ENCODE measurements at places on chromosomes 7 and 10.

DNA sequence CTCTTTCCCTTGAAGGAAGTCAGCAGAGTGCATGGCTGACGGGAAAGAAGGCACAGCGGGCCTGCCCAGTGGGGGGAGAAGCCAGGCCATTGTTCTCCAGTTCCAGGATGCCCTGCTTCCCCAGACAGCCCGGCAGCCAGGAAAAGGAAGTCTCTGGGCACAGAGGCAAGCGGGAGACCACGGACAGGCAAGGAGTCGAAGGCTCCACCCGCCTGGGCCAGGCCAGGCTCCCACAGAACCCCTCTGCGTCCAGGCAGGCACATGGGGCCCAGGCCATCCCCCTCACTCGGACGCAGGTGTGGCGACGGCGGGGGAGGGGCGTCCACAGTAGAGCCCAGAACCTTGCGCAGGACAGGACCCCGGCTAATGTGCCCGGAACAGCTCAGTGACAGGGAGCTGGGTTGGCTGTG lies 8.7 kb downstream of the GPR146 start:
- no peak for DNase-seq

GRCh38 chr10:62492012-62492869 lies 118.1 kb downstream of the ZNF365 start:
- no peak for DNase-seq

DNA sequence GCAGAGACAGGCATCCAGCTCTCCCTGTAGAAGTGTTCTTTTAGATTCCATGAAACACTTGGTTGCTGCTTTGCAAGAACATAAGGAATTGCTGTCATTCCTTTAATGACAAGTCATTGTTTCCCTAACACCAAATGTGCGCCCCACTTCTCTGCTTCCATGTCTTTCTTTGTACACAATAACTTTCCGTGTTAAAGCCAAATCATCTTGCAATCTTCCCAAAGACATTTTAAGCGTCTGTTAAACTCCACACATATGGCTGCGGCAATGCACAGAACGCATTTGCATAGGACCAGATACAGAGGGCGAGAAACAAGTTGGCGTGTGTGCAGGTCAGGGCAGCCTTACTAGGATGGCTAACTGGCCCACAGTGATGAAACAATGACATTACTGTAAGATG lies 399.3 kb upstream of the PRKCQ start:
- DNase-seq = no peak

- DNase-seq = no peak
Observed at GRCh38 chr10:32446536-32447406, 831 bp downstream of the CCDC7 start.

DNA sequence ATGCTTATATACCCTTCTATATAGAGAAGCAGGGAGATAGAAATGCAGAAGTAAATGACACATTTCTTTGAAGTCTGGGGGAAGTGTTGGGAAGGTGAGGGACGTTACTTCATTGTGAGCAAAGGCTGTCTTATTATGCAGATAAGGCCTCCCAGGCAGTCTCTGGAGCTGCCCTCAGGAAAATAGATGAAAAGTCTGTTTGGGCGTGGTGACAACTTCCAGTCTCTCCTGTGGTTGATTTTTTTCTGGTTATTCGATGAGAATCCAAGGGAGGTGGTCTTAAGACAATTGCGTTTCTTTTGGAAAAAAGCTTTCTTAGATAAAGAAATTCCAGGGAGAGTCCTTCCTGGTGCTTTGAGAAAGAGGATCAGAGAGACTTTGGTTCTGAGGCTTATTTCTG lies 84.0 kb downstream of the NEUROD6 start:
- DNase-seq = no peak

GRCh38 chr7:28488061-28488791 lies 75.9 kb downstream of the CREB5 start:
- no peak for DNase-seq

DNA sequence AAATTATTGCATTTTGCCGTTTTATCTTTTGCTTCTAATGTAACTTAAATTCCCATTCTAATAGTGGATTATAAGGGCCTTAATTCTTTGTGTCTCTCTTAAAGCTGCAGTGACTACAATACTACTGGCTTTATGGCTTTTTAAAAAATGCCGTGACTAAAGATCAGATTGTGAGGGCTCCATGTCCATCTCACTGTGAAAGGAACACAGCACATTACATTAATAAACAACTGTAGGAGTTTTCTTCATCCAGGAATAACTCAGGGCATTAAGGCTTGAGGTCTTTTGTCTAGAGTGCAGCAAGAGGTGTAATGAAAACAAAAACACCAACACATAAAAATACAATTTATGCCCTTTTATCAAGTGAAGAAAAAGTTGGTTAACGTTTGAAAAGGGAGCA lies 205.3 kb downstream of the SKAP2 start:
- no peak for DNase-seq

- no peak for DNase-seq
Observed at GRCh38 chr7:30652132-30652531, 30.1 kb downstream of the CRHR2 start.

- no peak for DNase-seq
Observed at GRCh38 chr7:36084485-36085091, 68.5 kb upstream of the EEPD1 start.

- DNase-seq = no peak
Observed at GRCh38 chr10:31464552-31464951, 145.5 kb downstream of the ZEB1 start.

DNA sequence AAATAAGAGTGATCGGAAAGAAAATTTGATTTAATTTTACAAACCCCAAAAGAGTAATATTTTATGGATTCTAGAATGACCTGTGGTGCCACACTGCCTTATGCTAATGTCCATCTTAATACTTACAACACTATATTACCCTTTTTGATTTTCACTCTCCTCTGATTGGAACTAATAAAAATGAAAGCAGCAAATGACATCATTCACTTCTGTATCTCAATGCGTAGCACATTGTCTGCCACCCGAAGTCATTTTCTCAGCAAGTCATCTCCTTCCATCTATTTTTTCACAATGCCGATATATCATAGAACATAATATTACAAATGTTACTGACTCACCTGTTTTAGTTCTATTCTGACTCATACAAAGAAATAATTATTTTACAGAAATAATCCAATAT lies 127.5 kb upstream of the PCLO start:
- DNase-seq = no peak

GRCh38 chr7:127252778-127253280 lies at the start of gene GRM8:
GRM8 (minus strand) TSS chr7:127252941.
- DNase-seq = no peak

DNA sequence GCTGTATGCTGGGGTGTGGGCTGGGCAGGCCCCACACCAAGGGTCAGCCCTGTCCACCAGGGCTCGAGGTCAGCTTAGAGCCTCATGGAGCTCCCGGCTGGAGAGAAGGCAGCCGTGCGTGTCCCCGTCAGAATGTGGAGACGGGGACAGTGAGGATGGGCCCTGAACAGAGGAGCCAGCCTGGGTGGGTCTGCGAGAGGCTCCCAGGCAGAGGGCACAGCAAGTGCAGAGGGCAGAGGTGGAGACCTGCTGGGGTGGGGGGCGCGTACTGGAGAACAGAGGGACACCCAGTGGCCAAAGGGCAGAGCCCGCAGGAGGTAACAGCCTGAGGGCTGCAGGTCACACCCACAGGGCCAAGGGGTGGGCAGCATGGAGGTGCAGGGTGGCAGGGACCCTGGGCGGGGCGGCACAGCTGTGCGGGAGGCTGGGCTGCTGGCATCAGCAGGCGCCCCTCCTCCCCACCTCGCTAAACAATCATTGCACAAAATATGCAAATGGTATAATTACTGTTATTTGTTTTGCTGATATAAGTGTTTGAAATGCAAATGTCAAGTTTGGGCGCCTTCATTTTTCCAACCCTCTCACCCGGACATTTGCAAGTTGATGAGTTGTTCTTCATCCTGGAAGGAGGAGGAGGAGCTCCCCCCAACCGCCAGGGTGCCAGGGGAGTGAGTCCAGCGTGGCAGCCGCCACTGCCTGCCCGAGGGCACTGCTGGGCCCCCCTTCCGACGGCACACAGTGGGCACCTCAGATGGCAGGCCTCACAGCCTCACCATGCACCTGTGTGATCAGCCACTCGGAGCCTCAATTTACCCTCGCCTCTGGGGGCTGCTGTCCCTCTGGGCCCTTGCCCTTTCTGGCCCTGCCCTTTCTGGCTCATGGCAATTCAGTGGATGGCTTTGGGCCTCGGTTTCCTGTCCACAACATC lies 35.0 kb downstream of the ELFN1 start:
- DNase-seq = no peak

- DNase-seq = no peak
Observed at GRCh38 chr7:30365621-30366020, 81.2 kb downstream of the ZNRF2 start.

DNA sequence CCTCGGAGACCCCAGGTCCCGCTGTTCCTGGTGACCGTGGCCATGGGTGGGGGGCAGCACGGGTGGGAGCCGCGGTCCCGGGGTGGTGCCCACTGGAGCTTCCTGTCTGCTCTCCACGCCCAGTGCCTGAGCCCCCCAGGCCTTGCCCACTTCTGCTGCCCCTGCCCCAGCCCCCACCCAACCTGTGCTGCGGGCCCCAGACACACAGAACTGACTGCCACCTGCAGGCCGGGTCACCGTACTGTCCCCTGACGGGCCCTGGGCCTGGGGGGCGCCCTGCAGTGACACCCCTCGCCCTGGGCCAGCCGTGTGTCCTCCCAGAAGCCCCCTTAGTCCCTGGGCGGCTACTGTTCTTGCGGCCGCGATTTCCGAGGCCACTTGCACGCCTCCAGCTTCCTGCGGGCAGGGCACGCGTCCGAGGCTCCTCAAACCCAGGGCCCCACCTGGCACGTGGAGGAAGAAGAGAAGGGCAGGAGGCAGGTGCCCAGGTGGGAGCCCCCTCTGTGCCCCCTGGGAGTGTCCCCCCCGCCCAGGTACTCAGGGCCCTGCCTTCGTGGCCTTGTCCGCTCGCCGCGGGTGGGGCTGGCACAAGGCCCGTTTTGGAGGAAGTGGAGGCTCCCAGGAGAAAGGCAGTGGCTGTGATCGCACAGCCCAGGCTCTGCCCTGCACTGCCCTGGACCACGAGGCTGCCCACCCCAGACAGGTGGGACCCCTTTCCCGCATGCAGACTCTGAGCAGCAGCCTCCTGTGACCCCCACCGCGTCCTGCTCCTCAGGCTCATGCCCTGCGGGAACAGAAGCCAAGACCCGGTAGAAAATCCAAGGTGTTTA lies 10.4 kb downstream of the TMEM184A start:
- no peak for DNase-seq

Measured in stimulated activated CD8-positive, alpha-beta memory T cell treated with anti-CD3 and anti-CD28 coated beads, Interleukin-12 subunit alpha, Interleukin-12 subunit beta, amount 100 ng/mL, for 4 hours (primary cell).